ENCODE measurements at places on chromosomes 1 and 21.
A peak's percentile ranks its signal among the peaks of the same experiment; 100 is the strongest.

GRCh38 chr21:34882719-34883131 is 166.4 kb downstream of the RUNX1 start:
- no peak for DNase-seq

GRCh38 chr21:29096218-29097015 is 23.0 kb upstream of the CCT8 start:
- no peak for DNase-seq

DNA sequence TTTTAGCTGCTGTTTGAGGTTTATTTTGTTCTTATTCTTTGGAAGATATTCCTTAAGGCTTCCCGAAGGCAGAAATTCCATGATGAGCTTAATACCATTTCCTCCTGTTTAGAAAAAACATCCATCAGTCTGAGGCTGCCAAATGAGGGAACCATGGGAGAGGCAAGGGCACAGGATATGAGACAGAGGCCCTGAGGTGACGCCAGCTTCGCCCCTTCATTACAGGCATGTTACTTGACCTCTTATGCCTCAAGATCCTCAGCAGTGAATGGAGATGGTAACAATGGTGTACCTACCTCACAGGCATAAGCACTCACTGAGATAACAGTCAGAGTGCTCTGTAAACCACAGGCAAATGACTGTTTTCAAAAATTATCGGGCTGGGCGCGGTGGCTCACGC is 93.6 kb downstream of the RAVER2 start:
- no peak for DNase-seq

DNA sequence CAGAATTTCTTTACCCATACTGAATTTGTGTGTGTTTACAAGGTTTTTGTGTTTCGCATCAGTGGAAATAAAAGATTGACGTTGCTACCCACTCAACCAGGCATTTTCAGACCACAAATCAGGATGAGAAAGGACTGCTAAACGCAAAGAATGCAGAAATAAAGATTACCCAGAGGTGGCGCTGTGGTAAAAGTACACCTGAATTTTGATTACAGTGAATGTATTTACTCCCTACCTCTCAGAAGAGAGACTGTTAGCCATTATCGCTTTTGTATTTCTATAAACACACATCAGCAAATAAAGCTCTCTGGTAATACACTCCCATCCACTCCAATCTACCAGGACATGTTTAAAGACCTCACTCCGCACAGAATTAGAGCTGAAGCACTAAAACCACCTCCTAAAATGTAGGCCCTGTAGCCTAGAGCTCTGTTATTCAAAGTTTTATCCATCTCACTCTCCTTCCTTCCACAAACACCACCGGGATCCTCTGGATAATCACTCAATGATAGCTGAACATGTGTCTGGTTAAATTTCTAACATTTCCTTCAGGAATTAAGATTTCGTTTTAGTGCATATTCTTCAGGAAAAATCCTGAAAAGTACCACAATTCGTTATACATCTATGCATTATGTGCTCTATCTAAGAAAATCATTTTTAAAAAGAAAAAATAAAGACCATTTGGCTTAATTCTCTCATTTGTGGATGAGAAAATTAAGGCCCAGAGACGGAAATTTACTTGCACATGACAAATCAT is 2.5 kb upstream of the LMO4 start:
- DNase-seq, result peak; percentile 40

DNA sequence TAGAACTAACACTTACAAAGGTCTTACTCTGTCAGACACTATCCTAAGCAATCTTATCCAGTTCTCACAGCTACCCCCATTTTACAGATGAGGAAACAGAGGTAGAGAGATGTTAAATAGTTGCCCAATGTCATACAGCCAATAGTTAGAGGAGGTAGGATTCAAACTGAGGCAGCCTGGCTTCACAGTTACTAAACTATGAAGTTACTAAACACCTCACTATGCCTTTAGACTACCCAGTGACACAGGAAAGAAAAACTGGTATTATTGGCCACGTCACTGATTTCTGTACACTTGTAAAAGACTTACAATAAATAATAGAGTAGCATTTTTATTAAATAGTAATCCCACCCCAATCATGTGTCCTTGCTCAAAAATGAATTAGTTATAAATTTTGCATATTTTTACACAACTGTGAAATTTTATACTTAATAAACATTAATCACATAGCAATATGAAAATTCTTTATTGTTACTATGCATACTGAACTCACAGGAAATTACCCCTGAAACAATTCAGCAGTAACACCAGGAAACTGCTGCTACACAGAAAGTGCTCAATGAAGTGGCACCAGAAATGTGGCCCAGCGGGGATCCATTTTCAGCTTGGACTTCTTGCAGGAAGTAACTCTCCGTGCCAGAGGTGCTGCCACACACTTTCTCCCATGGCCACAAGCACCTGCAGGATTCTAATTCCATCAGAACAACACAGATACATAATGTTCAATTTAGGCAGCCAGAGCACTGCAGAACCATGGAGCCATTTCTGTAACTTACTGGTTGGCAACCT is 69.4 kb downstream of the VAV3 start:
- DNase-seq, result no peak

DNA sequence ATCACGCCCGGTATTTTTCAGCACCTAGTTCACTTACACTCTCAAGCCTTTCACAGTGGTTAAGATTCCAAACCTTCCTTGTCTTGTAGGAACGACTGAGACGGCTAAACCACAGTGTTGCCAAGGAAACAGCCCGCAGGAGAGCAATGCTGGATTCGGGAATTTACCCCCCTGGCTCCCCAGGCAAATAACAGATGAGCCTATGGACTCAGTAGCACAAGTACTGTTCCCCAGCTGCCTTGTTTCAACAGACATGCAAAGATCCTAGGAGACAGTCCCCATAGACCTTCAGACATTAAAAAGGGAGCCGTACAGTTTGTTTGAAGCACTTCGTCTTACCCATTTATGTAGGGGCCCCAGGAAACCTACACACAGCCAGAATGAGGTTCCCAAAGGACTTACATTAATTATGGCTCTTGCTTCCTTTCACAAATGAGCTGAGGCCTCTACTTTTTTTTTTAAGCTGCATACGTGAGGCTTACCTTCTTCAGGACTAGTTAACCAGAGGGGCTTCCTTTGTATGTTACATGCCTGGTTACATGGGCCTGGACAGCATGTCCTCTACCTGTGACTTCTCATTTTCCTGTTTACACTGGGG is 2.7 kb downstream of the SNAPIN start:
- DNase-seq, result no peak

DNA sequence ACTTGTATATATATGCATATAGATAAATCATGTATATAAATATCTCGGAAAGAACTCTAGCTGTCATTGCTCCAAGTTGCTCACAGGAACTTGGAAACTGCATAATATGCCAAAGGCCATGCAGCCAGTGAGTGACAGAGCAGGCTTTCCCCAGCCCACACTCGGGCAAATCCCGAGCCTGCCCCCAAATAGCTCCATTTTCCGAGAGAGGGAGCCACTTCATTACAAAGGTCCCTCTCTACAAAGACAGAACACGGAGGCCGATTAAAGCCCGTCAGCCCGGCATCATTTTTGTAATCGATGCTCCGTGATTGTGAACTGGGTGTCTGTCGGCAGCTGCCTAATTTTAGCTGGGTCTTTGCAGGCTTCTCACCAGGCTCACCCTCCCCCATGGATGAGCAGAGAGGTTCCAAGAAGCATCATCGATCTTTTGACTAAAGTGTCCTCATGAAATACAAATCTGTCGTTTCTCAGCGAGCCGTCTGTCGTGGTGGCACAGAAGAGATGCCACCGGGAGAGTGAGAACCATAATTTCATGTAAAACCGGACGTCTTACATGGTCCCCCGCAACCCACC is 663.9 kb downstream of the PTPRU start:
- no peak for DNase-seq

GRCh38 chr1:226332947-226333346 is 24.0 kb upstream of the LIN9 start:
- no peak for DNase-seq

DNA sequence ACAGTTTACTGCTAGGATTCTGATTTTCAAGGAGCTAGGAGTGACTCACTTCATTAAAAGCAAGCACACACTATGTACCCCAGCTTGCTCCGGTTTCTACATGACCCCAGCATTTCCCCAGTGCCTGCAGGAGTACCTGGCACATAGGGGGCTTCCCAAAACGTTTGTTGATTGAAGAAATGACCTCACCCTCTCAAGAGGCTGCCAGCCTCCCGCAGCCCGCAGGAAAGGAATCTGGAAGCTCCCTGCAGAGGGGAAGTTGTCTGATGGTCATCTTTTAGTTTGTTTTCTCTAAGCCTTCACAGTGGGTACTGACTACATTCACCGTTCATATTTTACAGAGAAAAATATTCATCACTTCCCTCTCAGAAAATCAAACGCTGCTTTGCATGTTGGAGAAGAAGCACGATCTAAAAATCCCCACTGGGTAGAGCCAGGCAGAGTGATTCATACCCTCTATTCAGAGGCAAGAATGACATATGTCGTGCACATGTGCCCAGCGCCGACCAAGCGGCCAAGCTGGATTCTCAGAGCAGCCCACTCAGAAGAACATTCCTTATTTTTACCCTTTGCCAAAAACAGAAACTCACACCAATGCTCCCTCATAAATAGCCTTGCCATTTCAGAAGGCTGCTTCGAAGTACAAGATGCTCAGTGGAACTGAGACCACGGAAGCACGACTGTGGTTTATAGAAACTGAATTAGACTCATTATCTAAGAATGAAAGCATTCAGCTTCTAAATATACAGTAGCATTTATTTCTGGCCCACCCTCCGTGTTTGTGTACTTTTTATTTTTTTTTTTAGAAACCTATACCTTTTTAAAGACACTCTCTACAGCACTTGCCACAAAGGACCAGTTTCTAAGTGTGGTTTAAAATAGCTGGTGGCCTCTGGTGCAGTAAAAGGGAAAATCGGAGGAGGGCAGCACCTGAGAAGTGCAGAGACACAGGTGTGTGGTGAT is 143.2 kb downstream of the MIS18A start:
- no peak for DNase-seq

- DNase-seq, result peak; percentile 7
Measured at GRCh38 chr1:102919659-102920058, 188.7 kb downstream of the COL11A1 start.

GRCh38 chr1:47527653-47528272 is 89.9 kb downstream of the FOXD2 start:
- DNase-seq, result no peak

- DNase-seq, result peak; percentile 34
Measured at GRCh38 chr1:232142403-232143314, 487.3 kb downstream of the SIPA1L2 start.

DNA sequence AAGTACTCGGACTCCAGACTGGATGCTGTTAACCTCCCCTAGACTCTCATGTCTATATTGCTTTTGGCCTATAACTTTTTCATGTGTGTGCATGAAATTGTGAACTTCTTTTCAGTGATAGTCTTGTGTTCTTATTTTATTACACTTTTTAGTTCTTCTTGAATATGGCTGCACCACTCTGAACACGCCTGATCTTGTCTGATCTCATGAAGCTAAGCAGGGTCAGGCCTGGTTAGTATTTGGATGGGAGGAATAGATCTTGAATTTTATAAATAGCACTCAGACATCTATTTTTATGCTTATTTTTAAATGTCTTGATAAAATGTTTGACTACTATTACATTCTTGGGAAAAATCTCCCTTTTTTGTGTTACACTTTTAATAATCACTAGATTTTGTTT is 22.4 kb downstream of the TCP10L start:
- DNase-seq, result no peak

DNA sequence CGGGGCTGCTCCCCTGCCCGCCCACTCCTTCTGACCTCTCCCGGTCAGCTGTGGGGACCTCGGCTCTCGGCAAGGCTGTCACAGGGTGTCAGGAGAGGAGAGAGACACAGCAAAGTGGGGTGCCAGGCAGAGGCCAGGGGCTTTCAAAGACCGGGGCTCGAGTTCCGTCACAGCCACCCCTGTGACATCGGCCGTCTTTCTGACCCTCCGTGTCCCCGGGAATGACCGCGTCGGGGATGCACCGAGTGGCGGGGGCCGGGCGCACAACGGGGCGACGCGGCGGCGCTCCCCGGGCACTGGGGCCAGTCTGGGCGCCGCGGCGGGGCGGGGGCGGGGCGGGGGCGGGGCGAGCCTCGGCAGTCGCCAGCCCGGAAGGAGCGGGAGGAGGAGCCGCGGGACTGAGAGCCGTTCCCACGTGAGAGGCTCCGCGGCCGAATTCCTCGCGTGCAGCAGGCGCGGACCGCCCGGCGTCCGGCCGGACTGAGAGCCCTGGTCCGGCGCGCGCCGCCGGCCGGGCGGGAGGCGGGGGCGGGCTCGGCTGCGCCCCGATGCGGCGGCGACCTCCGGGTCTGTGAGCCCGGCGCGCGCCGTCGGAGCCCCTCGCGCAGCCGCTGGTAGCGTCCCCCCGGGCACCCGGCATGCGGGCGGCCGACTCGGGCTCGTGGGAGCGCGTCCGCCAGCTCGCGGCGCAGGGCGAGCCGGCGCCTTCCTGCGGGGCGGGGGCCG is 229.7 kb upstream of the TMEM51 start:
- peak; percentile 86 for DNase-seq
